ENCODE measurements at places on chromosomes 3 and 15.
A peak's percentile ranks its signal among the peaks of the same experiment; 100 is the strongest.

DNA sequence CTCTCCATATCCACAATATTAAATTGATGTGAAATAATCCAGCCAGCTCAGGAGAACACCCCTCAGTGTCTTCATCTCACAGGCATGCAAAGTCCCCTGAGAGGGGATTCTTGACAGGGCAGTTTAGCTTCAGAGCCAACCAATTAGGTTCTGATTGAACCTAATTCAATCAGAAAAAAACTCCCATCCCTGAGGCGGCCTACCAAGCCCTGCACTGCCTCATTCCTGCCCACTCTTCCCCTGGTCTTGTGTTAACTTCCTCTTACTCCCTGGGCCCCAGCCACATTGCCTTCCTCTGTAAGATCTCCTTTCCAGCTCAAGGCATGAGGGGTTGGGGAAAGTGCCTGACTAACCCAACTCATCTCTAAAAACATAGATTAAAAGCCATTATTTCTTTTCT, 46.1 kb downstream of the FRMD4B start:
- peak; percentile 11 for DNase-seq

DNA sequence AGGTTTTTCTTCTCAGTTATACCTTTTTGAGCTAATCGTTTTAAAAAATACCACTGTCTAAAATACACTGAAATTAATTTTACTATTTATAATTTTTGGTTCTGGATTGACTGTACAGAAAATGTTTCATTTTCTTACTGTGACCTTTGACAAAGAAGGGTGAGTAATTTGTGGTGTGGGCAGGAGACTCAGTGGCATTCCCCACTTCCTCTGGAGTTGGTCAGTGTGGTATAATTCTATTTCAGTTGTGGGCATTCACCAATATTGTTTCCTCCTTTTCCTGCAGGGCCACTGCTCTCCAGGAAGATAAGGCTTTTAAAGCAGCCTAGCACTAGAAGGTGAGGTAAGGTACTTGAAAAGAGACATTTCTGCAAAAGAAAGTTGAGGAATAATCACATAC, 6.5 kb downstream of the DAG1 start:
- DNase-seq = no peak

DNA sequence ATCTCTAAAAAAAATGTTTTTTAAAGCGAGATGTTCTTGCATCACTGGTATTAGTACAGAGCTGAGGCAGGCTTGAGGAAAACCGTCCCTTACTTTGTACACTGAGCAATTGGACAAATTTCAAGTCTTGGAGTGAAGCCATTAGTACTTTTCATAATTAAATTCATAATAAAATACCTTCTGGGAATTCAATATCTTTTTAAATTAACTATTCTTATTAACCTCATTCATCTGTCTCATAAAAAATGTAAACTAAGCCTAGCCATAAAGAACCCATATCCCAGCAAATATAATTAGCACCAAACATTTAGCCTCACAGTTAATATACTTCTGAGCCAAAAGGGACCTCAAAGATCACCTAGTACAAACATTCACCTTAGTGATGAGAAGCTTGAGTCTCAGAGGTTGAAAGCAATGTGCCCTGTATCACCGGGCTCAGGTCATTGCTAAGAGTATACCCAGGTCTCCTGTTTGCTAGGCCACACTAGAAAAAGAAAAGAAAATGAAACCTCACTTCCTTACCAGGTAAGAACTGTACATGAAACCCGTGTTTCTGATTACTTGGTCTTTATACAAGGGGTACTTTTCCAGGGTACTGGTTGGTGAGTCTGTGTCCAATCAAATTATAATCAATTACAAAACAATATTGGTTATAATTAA, 192.5 kb downstream of the ADAMTS9 start:
- DNase-seq = no peak

DNA sequence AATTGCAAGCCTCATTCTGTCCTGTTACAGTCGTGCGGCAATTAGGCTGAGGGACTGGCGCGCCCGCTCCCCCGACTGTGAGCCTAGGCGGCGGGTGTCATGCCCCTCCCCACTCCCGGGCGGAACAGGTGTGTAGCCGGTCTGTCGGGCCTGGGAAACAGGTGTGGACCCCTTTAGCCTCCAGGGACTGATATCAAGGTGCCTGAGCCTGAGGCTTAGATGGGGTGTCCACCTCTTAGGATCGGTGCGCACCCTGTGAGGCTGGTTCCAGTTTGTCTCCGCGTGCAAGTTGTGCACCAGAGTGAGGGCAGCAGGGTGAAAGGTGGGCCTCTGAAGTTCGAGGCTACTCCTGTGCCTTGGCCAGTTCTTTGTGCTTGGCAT, 686 bp downstream of the VPS8 start:
- DNase-seq = no peak

GRCh38 chr15:100682468-100682867, 80.1 kb downstream of the ASB7 start:
- no peak for DNase-seq

GRCh38 chr15:76904461-76905012, 603 bp downstream of the SCAPER start:
- DNase-seq = no peak

GRCh38 chr3:188712248-188712924, 459.4 kb upstream of the TPRG1 start:
- peak; percentile 68 for DNase-seq

GRCh38 chr3:32136703-32137102, 30.3 kb downstream of the GPD1L start:
- no peak for DNase-seq
